Adipocyte (in vitro differentiated cells): ENCODE measurements at places on chromosomes 1 and 21.

- no peak for DNase-seq
Observed at GRCh38 chr1:225871359-225872074, 10.7 kb downstream of the TMEM63A start.

DNA sequence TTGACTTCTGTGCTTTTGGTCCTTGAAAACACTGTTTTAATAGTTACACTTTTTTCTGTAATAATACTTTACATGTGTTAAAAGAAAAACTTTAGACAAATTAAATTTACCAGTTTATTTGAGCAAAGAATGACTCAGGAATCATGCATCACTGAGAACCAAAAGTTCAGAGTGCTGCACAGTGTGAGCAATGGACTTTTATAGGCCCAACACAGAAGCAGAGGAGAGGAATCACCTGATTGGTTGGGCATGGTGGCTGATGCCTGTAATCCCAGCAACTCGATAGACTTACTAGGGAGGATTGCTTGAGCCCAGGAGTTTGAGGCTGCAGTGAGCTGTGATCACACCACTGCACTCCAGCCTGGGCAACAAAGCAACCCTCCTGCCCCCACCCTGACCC, 29.3 kb downstream of the ZNF648 start:
- DNase-seq, result no peak

DNA sequence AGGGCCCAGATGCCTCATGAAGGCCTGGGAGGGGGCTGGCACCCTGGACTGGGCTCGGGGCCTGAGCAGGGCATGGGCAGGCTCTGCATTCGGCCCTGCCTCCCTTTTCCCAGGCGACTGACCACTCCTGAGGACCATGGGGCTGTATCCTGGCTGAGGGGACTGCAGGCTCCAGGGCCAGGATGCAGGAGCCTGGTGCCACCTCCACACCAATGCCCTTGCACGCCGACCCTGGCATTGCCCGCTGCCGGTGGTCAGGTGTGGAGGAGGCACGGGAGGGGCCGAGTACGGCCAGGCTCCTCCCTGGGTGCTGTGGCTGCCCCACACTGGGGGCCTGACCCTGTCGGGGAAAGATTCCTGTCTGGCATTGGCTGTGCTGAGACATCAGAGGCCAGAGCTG, 128.9 kb downstream of the SIK1 start:
- no peak for DNase-seq

GRCh38 chr1:223355699-223356098, 8.3 kb downstream of the SUSD4 start:
- DNase-seq, result no peak

- no peak for DNase-seq
Observed at GRCh38 chr21:46285206-46285661, at the start of gene MCM3AP. TSS of gene MCM3AP (minus strand) at chr21:46285611. CDS start at chr21:46285286, 325 bp downstream.

GRCh38 chr21:44838039-44838895, 20.4 kb upstream of the SUMO3 start:
- no peak for DNase-seq

DNA sequence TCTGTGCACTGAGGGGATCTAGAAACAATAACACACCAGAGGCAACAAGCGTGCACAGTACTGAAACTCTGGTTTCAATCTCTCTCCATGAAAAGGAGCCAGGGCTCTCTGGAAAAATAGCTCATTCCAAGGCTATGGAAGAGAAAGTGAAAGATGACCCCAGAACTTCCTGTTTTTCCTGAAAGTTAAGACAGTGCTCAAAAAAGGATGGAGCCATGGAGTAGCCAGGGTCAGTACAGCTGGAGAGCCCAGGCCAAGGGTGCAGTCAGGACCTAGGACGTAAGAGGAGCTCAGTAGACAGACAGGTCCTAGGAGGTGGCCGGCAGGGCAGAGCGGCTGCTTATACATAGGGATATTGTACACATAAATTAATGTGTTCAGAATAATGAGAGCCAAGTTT, 19.1 kb downstream of the NOL9 start:
- no peak for DNase-seq

DNA sequence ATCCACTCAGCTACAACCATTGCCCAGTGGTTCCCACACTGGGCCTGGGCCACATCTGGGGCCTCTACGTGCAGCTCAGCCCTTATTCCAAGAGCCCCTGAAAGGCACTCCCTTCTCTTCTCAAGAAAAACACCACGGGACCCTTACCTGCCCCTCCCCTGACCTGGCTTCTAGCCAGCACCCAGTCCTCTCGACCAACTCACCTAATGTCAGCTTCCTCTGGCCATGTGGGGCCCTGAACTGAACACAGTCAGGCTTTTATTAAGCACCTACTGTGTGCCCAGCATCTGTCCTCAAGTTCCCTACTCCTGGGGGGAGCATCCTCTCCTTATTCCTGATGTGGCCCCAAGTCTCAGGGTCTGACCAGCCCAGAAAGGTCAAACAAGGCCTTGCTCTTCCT, 208.4 kb downstream of the MATN1 start:
- no peak for DNase-seq

DNA sequence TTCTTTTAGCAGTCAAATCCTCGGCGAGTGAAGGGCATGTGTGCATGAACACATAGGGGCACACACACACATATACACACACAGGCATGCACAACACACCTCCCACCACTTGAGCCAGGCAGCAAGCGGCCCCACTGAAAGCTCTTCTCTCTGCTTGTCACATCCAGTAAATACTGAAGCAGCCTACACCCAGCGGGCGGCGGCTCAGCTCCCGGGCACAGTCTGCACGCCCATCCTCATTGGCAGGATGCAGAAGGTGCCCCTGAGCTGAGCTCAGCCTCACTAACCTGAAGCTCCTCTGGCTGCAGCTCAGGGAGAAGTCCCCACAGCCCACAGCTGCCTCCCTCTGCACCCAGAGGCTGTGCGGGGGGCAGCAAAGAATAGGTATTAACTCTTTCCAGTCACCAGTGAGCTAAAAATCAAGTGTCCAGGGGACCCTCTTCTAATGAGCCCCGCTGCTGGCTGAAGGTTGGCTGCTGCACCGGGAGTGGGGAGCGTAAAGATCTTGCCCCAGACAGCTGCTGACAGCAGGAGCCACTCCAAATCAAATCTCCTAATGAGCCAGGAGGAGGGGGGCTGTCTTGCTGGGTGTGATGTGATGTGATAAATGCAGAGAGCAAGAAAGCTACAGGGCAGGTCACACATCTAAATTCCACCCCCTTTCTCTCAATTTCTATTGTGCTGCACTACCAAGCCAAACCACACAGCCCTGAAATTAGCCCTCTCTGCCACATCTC, 12.5 kb downstream of the RGS8 start:
- no peak for DNase-seq

- peak; percentile 59 for DNase-seq
Observed at GRCh38 chr1:150875197-150876118, 941 bp downstream of the ARNT start.

DNA sequence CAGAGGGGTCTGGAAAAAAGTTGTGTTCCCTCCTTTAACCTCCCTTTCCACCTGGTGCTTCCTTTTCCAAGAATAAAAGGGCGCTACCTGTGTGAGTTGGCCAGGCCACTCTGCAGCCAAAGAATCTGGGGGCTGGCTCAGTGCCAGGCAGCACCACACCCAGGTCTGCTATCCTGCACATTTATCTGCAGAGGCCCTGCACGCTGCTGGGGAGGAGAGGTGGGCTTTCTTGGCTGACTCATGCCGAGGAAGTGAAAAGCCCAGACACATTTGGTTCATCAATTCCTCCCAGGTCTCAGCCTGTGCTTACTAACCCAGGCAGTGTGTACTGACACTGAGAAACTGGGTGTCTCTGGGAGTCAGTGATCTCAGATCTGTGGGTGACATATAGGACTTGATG, 79.8 kb upstream of the F3 start:
- DNase-seq, result no peak

- DNase-seq, result no peak
Observed at GRCh38 chr21:41120997-41121396, 47.0 kb upstream of the BACE2 start.

GRCh38 chr1:55626326-55626725, 411.2 kb upstream of the USP24 start:
- peak; percentile 87 for DNase-seq

GRCh38 chr1:238123201-238123600, 232.5 kb upstream of the ZP4 start:
- no peak for DNase-seq

- no peak for DNase-seq
Observed at GRCh38 chr1:75764057-75764655, 21.9 kb upstream of the RABGGTB start.

DNA sequence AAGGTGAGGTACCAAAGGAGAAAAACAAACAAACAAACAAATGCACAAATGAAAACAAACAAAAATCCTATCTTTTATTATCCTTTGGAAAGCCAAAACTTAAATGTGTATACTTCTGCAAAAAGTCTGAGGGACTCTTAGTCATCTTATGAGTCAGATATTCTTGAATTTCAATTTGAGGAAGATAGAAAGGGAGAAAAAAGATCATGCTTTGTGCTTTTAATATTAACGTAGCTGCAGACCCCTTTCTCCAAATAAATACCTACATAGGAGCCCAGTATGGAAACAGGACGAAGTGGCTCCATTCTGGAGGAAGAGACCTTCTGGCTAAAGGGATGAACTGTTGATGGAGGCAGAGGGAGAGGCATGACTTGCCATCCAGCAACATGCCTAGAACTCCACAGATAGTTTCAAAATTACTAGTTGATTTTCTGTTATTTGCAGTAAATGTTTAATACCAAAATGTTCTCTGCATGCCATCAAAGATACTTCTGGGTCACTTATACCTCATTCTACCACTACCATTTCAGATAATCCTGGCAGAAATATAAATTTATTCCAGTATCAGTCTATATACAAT, 25.4 kb downstream of the NUP210L start:
- peak; percentile 40 for DNase-seq

DNA sequence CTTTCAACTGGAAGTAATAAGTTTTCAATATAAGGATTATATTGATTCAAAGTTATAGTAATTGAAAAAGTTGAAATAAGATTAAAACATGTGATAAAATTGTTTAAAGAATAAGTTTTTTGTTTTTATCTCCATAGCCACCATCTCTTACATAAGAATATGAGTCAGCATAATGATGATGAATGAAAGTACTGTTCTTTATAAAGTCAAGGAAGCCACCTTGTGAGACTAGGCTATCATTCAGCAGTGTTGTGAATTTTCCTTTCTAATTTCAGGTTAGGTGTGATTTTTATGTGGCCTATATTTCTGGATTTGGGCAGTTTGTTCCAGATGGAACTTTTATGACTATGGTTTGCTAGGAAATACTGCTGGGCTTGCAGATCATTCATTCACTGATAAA, 22.4 kb upstream of the ASB17 start:
- peak; percentile 23 for DNase-seq

GRCh38 chr1:159510229-159510541, 25.6 kb downstream of the OR10J5 start:
- DNase-seq, result peak; percentile 27

GRCh38 chr1:208880433-208881100, 636.4 kb upstream of the PLXNA2 start:
- DNase-seq, result peak; percentile 6

GRCh38 chr1:14961661-14962267, 191.8 kb upstream of the TMEM51 start:
- no peak for DNase-seq

DNA sequence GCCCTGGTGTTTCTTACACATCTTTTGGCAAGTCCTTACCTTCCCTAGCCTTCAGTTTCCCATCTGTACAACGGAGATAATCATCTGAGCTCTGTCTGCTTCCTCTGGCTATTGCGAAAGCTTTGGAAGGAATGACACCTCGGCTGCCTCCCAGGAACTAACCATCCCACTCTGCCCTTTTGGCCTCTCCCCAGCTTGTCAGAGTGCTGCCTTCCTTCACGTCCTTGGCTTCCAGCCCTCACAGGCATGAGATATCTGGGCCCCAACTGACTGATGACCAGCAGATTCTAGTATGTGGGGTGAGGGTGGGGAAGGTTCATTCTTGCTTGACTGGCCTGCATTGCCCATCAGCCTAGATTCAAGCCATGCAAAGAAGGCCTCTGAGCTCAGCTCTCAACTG, 253.1 kb upstream of the FGGY start:
- DNase-seq, result peak; percentile 96

- DNase-seq, result no peak
Observed at GRCh38 chr1:60620087-60620486, 462.3 kb upstream of the NFIA start.
